Activated naive CD8-positive, alpha-beta T cell treated with anti-CD3 and anti-CD28 coated beads, Interleukin-2, amount 10 ng/mL, durations not matched to agents 7 days and 5 days (primary cell): ENCODE measurements at places on chromosomes 4 and X.

DNA sequence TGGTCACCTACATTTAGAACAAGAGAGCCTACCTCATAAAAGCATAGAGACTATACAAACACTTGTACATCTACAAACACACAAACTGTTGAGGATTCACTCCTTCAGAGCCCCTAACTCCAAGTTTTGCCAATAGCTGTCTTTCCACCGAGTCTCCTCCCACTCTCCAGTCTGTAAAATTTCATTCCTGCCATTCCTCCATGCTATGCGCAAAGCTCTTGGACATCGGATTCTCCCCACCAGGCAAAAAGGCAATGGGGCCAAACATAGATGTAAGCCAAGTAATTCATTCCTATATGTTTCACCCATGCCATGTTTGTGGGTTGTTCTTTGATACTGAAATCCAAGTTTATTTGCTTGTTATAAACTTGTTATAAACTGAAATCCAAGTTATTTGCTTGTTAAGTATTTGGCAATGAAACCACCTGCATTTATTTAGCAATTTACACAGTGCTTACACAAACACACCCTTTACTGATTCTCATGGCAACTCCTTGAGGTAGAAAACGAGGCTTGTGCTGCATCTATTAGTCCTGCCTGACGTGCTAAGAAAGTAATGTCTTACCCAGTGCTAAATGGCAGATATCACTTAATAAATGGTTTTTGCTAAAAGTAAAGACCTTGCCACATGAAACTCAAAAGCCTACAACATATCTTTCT, 91.1 kb downstream of the SCFD2 start:
- DNase-seq: no peak

GRCh38 chrX:73930300-73930699, 367.3 kb downstream of the CHIC1 start:
- no peak for DNase-seq

DNA sequence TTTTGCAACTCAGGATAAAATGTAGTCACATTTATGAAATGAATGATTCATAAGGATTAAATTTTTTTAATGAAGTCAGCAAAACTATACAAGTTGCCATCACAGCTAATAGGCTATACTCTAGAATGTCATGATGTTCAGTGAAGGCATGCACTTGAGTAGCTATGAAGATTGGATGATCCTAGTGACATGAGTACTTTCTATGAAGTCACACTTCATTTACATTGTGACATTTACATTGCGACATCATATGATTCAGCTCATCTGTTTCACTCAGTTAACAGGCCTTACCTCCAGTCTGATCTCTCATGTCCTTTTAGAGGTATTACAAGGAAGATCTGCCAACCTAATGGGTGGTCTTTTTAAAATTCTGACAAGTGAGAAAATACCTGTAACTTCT, 82.7 kb upstream of the FGF13 start:
- no peak for DNase-seq

DNA sequence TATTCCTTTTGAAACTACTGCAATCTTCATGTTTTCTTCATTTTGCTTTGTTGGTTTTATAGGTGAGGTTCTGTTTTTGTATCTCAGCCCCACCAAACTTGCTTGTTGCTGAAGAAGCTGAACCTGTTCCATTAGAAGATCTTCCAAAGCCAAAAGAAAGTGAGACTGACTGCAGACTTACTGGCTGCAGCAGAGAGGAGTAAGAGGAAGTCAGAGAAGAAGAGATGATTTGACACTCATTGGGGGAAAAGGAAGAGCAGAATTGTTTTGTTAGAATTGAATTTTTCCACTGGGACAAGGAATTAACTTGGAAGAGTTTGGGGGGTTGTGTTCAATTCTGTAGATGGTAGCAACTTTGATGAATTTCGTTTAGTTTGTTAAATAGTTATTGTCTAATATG, 3.1 kb downstream of the TEX13D start:
- no peak for DNase-seq

- no peak for DNase-seq
Observed at GRCh38 chr4:179196511-179196910, 1754.3 kb upstream of the AGA start.

DNA sequence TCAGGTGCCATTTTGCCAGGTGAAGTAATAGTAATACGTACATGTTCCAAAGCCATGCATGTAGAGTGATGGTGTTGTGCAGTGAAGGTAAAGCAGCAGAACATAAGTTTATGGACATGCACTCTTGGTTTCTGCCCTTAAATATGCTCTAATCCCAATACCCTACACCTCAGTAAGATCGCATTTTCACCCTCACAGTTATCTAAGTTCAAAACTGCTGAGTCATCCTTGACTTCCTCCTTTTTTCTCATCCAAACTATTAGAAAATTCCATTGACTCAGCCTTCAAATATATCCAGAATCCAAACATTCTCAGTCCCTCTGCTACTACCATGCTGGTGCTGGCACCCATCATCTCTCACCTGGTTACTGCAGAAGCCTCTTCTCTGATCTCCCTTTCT, 652.9 kb upstream of the IGFBP7 start:
- no peak for DNase-seq

GRCh38 chr4:8010618-8011017, 71.0 kb upstream of the AFAP1 start:
- DNase-seq: no peak

GRCh38 chr4:177450426-177451107, 8.3 kb upstream of the AGA start:
- DNase-seq: no peak
